A172 (cell line): ENCODE measurements at places on chromosomes 3 and 15. TPM values are rescaled to one million over a fixed set of nuclear protein-coding genes. Genes with fewer than 3 reads are reported as not detected.

- no peak for DNase-seq
Measured at GRCh38 chr3:101144105-101144504, 150.9 kb upstream of the ABI3BP start.

DNA sequence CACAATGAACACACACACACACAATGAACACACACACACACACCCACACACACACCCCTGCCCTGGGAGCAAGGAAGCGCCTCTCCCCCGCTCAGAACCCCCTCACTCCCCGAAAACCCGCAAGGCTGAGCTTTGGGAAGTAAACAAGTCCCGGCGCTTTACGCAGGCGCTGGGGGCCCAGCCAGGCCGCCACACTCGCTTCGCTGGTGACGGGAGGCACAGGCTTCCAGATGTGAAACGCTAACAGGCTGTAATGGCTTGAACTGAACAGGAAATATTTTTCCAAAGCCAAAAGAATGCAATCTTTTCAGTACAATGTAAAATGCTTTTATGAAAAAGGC is 122.7 kb upstream of the IGF1R start:
- DNase-seq: no peak

DNA sequence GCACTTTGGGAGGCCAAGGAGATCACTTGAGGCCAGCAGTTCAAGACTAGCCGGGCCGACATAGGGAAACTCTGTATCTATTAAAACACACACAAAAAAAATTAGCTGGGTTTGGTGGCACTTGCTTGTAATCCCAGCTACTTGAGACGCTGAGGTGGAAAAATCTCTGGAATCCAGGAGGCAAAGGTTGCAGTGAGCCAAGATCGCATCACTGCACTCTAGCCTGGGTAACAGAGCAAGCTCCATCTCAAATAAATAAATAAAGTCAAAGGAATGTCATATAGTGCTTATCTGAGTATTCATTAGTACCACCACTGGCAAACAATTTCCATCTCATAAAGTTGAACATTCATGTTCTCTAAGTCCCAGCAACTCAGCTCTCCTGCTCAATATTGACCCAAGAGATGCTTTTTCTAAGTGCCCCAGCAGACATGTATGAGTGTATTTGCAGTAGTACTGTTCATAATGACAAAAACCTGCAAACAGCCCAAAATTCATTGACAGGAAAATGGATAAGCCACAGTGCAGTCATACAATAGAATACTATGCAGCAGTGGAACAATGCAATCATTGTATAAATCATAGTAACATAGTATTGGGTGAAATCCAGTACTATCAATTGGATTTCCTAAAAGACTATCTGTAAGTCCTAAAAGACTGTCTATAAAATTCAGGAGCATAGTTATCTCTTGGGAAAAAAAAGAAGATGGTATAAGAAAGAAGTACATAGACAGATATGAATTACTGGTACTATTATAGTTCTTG is 751.5 kb upstream of the LMCD1 start:
- no peak for DNase-seq

GRCh38 chr3:167996514-167996913 is 99.2 kb downstream of the GOLIM4 start:
- no peak for DNase-seq

DNA sequence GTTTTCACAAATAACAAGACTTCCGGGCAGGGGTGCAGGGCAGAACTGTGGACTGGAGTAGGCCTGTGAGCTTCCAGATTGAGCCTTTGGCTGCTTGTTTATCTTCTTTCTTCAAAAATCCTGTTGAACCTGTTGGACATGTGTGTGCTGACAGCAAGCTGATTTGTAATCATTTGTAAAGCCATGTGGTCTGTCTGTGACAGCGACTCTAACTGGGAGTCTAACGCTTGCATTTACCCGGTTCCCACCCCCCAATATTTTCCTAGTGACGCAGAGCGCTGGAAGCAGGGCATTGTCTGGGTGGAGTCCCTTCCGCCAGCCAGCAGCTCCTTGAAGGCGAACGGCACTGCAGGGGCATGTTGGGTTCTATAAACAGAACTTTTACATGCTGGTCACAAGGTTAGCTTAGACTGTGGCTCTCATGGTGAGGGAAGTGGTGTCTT is 85.7 kb upstream of the MYZAP start:
- peak; percentile 77 for DNase-seq

DNA sequence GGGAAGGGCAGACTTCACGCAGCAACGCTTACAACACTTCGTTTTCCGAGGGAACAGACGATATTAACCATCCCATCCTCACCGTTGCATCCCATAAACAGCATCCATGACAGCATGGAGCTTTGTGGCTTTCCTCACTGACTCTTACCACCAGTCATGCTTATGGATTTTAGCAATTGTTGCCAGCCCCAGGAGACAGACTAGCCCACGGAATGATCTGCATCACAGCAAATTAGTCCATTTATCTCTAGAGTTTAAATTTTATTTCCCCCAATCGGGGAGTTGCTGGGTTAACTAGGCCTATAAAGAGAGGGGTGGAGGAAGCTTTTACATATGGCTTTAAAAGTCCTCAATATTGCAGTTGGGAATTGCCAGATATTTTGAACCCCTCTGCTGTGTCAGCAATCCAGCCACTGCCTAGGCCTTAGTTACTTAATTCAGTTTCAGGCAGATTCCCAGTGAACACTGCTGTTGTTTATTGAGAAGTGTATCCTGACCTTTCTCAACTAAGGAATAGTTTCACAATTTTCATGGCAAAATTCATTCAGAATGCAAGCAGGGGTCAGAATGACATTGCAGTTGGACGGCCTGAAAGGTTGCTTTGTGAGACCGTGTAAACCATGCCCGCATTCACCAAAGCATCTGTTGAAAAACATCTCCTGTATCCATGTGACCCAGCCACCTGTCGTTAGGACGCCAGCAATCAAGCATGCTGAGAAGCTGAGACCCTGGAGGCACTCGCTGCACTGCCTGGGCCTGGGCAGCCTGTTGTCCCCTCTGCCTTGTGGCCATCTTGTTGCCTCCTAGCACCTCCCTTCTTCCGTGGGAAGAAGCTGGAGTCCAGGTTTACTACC is 397.4 kb upstream of the TPM1 start:
- no peak for DNase-seq

DNA sequence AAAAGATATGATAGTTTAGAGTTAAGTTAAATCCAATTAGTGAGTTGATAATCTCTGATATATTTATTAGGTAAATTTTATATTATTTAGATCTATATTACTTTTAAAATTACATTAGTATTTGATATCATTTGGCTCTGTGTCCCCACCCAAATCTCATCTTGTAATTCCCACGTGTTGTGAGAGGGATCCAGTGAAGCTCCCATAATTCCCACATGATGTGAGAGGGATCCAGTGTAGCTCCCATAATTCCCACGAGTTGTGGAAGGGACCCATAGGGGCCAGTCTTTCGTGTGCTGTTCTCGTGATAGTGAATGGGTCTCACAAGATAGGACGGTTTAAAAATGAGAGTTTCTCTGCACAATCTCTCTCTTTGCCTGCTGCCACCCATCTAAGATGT is 1183.6 kb downstream of the NSUN3 start:
- DNase-seq: no peak

DNA sequence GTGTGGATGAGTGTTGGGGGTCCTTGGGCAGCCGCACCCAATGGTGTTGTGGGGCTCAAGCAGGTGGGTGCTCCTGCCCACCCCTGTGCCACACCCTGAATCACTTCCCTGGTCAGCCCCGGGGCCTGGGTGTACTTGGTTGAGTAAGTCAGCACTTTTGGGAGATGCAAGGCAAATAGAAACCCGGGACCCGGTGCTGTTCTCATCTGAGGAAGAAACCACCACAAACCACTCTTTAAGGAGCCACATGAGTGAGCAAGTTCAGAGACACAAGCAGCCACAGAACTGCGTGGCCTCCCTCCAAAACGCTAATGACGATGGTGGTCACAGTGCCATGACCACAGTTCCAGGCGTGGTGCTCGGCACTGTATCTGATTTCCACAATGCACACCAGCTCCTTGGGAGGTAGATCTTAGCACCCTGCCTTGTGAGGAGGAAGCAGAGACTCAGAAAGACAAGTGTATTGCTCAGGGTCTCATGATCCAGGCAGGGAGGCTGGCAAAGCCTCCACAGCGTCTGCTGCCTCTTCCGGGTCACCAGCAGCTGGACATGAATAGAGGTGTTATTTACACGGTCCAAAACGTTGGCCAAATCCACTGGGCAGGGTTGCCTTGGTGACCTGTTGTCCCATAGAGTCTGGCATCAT is 118.2 kb upstream of the ALDH1A3 start:
- no peak for DNase-seq

GRCh38 chr15:51024735-51025453 is 69.8 kb downstream of the TNFAIP8L3 start:
- DNase-seq: no peak

DNA sequence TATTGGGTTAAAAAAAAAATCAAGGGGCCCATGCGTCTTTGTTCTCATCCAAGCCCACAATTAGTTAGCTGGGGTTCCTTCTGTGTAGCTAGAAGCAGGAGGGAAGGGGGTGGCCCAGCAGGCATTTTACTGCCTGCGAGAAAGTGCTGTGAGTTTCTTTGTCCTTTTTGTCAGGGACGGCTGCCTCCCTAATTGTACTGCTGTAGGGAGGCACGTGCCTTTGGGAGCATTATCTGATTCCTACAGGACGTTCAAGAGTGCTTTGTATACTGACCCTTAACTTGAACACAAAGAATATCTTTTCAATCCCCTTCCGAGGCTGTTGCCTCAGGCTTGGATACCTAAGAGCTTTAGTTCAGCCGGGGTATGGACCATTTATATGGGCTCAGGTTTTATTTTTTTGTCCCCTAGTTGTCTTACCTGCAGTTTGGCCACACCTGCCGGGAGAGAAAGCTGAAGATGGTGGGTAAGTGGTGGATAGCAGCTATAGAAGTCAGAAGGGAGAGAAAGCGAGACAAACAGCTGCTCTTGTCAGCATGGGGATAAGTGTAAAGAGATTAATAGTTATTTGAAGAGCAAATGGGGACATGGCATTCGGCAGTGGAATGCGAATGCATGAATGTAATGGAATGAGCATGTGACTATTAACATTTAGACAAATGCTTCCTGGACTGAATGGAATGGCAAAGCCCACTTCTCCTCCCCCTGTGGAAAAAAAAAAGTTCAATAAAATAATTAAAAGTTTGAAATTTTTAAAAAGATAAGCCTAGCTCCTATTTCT is 175.2 kb downstream of the TP63 start:
- no peak for DNase-seq

GRCh38 chr15:96119734-96120133 is 210.8 kb upstream of the NR2F2 start:
- no peak for DNase-seq

GRCh38 chr3:67067251-67067650 is 69.1 kb downstream of the KBTBD8 start:
- no peak for DNase-seq

DNA sequence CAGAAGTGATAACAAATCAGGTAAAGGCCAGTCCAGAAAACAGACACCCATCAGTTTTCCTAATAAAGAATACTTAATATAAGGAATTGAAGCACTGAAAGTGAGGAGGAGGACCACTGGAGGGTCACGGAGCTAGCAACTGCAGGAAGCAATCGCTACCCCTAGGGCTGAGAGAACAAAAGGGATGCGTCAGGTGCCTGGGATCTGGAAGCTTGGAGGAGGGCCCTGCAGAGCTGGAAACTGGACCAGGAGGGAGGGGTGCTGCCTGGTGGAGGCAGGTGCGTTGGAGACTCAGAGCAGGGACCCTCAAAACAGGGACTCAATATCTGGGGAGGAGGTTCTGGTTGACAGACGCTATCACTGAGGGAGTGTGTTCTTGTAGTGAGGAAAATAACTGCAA is 308.1 kb upstream of the RASGRP1 start:
- DNase-seq: no peak

GRCh38 chr15:42101861-42102260 is 7.5 kb upstream of the PLA2G4D start:
- peak; percentile 16 for DNase-seq

DNA sequence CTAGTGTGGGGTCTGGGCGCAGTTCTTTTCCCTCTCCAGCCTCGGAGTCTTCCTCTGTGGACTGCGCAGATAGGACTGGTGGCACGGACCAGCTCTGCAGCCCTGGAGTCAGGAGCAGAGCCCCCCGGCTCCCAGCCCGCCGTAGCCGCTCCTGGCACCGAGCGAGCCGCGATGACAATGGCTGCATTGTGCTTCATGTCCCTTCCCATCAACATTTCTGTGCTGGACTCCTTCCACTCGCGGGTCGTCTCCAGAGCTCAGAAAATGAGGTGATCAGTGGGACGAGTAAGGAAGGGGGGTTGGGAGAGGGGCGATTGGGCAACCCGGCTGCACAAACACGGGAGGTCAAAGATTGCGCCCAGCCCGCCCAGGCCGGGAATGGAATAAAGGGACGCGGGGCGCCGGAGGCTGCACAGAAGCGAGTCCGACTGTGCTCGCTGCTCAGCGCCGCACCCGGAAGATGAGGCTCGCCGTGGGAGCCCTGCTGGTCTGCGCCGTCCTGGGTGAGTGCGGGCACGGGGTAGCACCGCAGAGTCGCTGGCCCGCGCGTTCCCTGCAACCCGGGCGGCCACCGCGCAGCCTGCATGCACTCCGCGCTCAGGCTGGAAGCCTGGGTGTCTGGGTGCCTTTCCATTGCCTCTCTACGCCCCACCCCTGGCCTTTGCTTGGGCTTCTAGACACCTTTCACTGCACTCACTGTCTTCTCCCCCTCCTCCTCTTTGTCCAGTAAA is at the start of gene TF:
Gene TF, plus strand, starts transcription at position 413 of the 731 bp plus-strand sequence. Its CDS starts 48 bp downstream, at position 461.
- DNase-seq: no peak

DNA sequence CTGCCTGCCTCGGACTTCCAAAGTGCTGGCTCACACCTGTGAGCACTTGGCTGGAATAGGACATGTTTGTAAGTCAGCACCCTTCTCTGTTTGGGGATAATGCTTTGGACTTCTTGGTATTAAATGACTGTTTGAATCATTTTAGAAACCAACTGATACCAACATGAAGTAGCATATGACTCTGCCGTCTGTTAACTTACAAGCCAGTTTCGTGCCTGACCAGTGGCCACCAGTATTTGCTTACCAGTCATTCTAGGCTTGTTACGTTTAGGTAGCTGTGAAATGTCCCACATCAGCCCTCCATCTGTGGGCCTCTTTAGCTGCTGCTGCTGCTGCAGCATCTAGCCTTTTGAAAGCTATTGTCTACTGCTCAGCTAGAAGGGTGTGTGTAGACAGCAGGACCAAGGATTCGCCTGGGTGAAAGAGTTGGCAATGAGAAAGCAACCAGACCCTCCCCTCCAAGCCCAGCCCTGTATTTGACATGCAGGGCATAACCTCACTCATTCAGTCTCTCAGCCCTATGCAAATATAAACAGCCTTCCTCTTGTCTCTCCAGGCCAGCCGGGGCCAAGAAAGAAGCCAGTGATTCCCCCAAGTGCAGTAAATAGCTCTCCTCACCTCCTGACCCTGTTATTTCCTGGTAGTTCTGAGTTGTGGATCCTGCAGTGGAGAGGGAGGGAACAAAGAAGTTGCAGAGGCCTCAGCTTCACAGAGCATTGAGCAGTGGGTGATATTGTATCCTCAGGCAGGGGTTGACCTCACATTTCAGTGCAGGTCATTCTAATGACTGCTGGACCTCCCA is 51.0 kb downstream of the NKIRAS1 start:
- peak; percentile 15 for DNase-seq

GRCh38 chr3:153145454-153145853 is 16.6 kb upstream of the RAP2B start:
- no peak for DNase-seq

ABI3BP gene
- total RNA-seq: 4.9 and 11.5 TPM in 2 replicates

ACVR2B gene
- 1.2 and 1.3 TPM in 2 replicates for total RNA-seq

ARL14 gene
- 0.21 and 0.43 TPM in 2 replicates for total RNA-seq

HDGFL3 gene
- total RNA-seq: 72.1 and 72.3 TPM in 2 replicates

SAMD7 gene
- total RNA-seq: not detected in 2 replicates

ARPIN gene
- total RNA-seq: 7.3 and 8.9 TPM in 2 replicates

CCR8 gene
- total RNA-seq: not detected in 2 replicates
